ENCODE measurements at places on chromosomes 11 and 22.

GRCh38 chr22:43931771-43932170, 8.2 kb downstream of the PNPLA3 start:
- DNase-seq, result no peak

- no peak for DNase-seq
These were observed 36.2 kb upstream of the MMP13 start for GRCh38 chr11:102991776-102992175.

- DNase-seq, result peak; percentile 51
These were observed 22.9 kb downstream of the ZBTB16 start for GRCh38 chr11:114082415-114082748.

DNA sequence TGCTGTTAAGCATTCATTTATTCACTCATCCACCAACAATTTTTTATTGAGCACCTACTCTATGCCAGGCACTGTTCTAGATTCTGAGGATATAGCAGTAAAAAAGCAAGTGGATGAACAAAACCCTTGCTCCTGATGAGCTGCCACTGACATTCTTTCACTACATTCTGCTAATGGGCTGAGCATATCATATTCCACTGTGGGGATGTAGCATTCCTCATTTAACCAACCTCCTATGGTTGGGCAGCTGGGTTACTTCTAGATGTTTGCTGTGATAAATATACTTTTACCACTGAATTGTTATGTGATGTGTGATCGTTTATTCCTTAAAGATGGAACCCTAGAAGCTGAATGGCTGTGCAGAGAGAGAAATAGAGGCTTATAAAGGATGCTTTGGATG, 176.9 kb downstream of the MN1 start:
- DNase-seq, result no peak

GRCh38 chr22:48018346-48018745, 1255.9 kb downstream of the TBC1D22A start:
- no peak for DNase-seq

Measured in body of pancreas (tissue), 4 donors.